GM12892 (cell line): ENCODE measurements at places on chromosomes 1 and 21.
A peak's percentile ranks its signal among the peaks of the same experiment; 100 is the strongest.

GRCh38 chr1:220164116-220164515 lies 70.2 kb downstream of the IARS2 start:
- no peak for DNase-seq

DNA sequence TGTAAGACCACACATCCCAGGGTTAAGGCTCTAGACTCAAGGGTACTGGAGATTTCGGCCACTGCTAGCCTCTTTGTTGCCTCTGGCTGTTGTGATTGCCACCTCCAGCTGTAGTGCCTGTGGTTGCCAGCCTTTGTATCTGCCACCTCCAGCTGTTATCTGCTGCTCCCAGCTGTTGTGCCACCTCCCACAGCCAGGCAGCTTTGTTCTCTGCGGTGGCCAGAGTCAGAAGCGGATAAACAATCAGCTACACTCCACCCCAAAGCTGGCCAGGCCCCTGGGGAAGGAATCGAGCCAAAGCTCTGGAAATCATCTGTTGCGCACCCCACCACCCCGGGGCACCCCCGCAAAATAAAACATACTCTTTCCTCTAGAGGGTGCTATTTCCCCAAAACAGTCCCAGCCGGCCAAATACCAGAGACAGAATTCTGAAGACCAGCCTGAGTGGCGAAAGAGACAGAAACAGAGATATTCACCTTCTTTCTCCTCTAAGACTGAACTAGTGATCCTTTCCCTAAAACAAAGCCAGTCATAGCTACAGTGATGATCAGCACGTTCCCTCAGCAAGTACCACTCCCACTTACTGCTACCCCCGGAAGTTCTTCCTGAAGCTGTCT lies 14.8 kb upstream of the PIGM start:
- DNase-seq: peak; percentile 56

GRCh38 chr1:201347498-201348210 lies 29.8 kb downstream of the TNNT2 start:
- DNase-seq: no peak

DNA sequence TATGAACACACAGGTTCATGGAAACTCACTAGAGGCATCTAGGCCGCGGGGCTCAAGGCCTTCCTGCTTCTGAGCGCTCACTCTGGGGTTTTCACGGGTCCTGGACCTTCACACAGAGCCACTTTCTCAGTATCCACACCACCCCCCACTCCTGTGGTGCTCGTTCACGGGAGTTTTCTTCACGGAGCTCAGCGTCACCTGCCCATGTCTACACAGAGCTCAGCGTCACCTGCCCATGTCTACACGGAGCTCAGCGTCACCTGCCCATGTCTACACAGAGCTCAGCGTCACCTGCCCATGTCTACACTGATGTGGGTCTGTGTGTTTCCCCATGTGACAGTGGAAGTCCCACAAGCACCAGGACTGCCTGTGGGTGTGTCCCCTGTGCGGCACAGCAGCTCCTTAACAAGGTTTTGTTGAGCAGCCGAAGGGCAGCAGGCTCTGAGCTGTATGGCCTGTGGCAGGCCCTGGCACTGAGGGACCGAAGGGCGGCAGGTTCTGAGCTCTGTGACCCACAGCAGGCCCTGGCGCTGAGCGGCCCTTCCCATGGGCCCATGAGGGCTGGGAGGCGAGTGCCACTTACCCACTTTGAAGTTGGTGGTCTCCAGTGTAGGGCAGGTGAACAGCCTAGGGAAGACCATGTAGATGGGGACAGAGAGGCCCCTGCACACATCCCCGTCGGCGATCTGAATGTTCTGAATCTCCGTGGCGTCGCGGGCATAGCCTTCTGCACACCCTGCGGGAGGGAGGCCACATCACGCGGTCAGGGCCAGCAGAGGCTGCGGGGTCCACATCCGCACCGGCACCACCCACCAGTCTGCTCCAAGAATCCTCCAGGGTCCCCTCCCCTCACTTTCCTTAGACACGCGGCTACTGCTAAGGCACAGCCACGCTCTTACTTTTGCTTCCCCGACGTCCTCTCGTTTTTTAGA lies 39.8 kb downstream of the VPS26C start:
- no peak for DNase-seq

DNA sequence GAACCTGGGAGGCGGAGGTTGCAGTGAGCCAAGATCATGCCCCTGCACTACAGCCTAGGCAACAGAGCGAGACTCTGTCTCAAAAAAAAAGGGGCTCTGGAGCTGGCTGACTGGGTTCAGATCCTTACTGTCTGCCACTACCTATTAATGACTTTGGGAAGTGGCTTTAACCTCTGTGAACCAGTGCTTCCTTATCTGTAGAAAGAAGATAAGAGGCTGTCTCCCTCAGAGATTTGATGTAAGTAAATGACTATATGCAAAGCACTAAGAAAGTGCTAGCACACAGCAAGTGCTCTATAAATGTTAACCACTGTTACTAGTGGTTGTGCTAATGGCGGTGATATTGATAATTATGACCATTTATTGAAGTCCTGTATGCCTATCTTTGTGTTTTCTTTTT lies 94.6 kb downstream of the VPS13D start:
- DNase-seq: no peak

DNA sequence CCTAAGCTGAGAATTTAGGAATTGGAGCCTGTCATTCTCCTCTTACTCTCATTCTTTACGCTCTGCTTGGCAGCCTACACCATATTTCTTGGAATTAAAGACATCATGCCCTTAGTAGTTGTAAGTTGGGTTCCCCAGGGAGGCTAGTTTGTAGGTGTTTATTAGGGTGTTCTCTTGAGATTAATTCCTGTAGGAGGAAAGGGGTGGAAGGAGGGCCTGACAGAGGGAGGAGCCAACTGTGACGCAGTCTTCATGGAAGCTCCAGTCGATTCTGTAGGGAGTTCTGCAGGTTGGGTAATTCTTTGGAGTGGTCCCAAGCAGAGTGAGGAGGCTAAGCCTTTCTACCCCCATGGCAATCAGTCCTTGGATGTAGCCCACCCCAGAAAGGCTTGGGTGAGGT lies 111.4 kb downstream of the HHAT start:
- no peak for DNase-seq

DNA sequence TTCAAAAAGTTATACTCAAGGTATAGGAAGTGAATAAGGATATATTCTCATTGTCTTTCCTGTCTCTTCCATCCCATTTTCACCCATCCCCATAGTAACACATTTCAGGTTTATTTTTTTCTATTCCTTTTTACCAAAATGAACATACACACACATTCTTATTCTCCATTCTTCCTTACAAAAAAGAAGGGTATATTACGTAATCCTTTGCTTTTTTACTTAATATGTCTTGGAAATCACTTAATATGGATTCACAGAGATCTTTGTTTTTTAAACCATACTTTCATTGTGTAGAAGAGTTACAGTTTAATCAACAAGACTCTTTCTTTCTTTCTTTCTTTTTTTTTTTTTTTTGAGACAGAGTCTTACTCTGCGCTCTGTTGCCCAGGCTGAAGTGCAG lies 128.2 kb upstream of the BMP8A start:
- no peak for DNase-seq

- no peak for DNase-seq
These were observed 22.8 kb downstream of the PRPF38A start for GRCh38 chr1:52427152-52427551.
